Right renal cortex interstitium (tissue), 3 donors: ENCODE measurements at places on chromosomes 11 and 22. TPM values are rescaled to one million over a fixed set of nuclear protein-coding genes. Genes with fewer than 3 reads are reported as not detected.

- no peak for DNase-seq
Measured at GRCh38 chr11:120173019-120173705, 35.2 kb upstream of the TRIM29 start.

The WT1 gene
- 232 TPM for polyA plus RNA-seq

GRCh38 chr22:43395086-43395695 is 16.6 kb upstream of the MPPED1 start:
- no peak for DNase-seq

The CHRDL2 gene
- 0.50 TPM for polyA plus RNA-seq

GRCh38 chr22:33389936-33390335 is 331.8 kb upstream of the SYN3 start:
- DNase-seq, result no peak

- DNase-seq, result no peak
Measured at GRCh38 chr11:131888230-131888855, 517.9 kb downstream of the NTM start.

DNA sequence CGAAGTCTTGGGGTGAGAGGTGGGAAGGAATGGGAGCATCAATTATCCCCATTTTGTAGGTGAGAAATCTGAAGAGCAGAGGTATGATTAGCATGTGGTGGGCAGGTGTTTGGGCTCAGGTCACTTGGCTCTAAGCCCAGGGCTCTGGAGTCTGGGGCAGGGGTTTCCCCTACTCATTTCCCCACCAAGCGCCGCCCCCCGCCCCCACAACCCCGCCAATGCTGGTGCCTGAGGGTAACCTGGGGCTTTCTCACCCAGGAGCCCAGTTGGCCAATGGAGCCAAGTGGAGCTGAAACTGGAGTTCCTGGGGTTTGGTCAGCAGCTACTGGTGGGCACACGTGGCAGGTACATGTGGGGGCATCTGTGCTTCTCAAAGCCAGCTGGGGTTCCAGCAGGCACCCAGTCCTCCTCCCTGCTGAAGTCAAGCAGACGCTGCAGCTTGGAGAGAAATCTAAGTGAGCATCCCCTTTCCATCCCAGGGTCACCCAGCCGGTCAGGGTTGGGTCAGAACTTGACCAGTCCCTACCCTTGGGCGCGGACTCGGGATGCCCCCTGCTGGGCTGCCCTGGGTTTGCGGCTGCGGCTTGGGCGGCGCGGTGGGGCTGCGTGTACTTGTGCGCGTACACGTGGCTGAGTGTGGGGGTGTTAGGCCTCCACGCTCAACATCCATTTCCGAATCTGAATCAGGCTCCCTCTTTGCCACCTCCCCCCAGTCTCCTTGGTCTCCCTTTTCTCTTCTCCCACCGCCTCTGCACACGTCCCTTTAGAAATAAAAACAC is 1.7 kb upstream of the CHRM1 start:
- no peak for DNase-seq
